Stimulated activated CD8-positive, alpha-beta memory T cell treated with anti-CD3 and anti-CD28 coated beads, Interleukin-2, amount 100 ng/mL, for 1 hour (primary cell): ENCODE measurements at places on chromosomes 11 and 22.

DNA sequence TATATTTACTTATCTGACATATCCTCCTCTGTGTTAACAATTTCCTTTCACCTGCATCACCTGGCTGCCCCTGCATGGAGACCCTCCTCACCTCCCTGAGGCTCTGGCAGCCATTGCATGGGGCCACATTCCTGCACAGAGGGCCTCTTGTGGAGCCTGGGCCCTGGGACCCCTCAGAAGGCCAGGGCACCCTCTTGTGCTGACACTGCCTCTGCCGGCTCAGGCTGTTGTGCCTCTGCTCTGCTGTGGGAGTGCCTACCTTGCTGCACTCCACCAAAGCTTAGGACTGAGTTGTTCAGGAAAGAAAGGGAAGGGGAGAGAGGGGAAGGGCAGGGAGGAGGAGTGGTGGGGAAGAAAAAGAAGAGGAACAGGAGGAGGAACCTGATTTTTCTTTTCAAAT, 194.5 kb downstream of the ADAMTS15 start:
- DNase-seq = no peak

DNA sequence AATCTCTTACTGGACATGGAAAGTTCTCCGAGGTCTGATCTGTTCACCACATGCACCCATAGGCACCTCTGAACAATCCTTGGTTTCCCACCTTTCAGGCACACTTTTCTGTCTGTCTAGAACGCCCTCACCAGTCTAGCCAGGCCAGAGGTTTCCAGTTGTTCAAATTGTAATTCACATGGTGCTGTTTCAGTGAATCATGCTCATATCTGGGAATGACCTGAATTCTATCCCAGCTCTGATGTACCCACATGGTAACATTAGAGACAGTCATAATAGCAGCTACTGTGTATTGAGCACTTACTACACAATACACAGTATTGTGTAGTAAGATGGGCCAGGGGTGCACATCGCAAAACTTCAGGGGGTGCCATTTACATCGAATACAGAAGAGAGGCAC, 138.2 kb downstream of the COMMD9 start:
- no peak for DNase-seq

GRCh38 chr11:93589347-93589746, 46.2 kb upstream of the SMCO4 start:
- DNase-seq = no peak

DNA sequence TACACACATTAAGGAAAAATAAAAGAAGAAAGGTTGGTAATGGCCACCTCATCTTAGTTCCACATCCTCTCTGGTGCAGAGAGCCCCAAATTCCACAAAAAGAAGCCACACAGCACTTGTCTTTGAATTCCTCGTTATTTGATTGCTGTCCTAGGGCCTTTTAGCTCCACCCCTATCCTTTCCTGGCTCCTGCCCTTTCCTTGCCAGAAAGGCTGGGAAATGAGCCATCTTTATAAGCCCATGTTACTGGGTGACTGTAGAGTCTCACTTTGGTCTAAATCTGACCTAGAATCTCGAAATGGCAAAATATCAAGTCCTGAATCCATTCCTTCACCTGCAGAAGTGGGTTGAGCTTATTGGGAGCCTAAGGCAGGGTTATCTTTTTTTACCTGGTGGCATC, 4.3 kb upstream of the TMEM132A start:
- no peak for DNase-seq

GRCh38 chr22:32602154-32602553, 127.5 kb downstream of the FBXO7 start:
- no peak for DNase-seq

DNA sequence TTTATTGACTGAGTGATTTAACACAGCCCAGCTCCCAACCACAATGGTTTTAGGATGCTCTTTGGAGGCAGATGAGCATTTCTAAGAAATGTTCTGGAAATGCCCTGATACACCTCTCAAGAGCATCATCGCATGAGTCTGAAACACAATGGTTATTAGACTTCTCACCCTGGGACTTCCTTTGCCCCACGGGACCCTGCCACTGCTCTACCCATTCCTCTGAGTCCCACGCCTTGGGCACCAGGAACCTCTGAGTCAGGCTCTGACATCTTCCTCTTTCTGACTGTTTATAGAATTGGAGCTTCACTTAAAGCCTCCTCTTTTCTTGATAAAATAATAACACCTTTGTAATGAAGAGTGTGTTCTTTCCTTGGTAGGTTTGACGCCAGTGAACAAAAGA, 85.6 kb upstream of the PARVA start:
- no peak for DNase-seq

- no peak for DNase-seq
These were observed 11.5 kb upstream of the RRAS2 start for GRCh38 chr11:14370496-14370895.

GRCh38 chr11:114368918-114369680, 31.2 kb downstream of the C11orf71 start:
- no peak for DNase-seq

GRCh38 chr11:134862105-134862502, 450.1 kb upstream of the B3GAT1 start:
- DNase-seq = no peak

- no peak for DNase-seq
These were observed 320 bp upstream of the PHLDA2 start for GRCh38 chr11:2929531-2929949.

DNA sequence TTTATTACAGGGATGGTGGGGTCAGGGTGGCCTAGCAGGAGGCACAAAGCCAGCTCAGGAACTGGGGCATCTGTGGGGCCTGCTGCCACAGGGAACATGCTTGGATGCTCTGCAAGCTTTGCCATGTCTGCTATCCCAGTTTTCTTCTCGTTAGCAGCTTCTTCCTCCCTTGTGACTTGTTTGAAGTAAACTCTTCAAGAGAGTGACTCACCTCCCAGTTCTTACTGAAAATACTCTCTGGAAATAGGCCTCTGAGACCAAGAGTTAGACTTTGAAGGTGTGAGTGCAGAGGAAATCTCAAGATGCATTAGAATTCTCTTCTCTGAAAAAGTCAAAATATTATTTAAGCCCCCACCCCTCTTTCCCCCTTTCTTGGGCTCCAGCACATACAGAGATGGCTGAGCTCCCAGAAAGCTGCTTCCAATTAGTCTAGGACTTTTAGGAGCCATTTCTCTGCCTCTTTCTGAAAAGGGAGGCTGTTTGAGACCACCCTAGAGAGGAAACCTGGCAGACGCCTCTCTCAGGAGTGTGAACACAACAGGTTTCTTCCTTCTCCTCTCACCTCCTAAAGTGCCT, 15.1 kb downstream of the CWC15 start:
- DNase-seq = no peak

- DNase-seq = no peak
These were observed 73.1 kb upstream of the KIRREL3 start for GRCh38 chr11:127073621-127074020.

- no peak for DNase-seq
These were observed 20.0 kb upstream of the CASP12 start for GRCh38 chr11:104918113-104918824.

DNA sequence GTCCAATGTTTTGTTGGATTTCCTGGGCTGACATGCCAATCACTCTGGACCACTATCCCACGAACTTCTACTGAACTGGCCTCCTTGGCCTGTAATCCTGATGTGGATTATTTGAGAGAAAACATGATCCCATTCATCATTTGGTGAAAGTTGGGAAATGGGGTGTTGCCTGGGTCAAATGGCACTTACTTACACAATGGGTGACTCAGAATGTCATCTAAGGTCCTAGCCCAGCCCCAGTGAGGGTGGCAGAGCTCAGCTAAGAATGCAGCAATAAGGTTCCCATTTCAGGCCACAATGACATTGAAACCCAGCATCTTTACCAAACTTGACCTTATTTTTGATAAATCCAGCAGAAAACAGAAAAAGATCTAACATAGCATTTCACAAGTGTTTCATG, 8.0 kb upstream of the DSCAML1 start:
- DNase-seq = no peak

DNA sequence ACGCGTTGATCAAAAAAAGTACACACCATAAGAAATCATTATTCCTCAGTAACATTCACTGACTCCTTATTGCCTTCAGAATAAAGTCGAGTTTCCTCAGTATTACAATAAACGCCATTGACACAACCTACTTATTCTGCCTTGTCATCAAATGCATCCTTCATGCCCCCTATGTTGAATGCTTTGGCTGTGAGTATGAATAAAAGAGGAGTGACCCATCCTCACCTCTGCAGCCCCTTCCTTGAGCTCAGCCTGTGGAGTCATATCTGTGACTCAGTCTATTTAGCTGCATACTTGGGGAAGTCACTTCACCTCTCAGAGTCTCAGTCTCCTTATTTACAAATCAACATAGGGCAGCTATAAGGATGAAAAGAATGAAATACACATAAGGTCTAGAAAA, 65.1 kb downstream of the USP35 start:
- DNase-seq = no peak

DNA sequence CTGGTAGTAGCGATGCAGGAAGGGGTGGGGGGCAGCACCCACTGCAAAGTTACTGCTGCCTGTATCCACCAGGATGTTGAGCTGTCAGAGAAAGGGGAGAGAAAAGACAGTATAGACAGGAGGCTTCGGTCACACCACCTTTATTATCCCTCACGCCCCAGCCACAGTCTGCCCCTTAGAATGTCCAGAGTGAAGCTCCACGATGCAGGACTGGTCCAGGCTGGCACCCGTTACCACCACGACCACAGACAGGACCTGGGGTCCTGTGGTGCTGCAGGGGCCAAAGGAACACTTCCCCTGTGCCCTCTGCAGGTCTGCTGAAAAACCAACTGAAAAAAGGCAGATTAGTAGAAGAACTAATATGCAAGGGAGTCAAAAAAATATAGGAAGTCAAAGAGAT, 5.7 kb downstream of the BACE1-AS start:
- no peak for DNase-seq

DNA sequence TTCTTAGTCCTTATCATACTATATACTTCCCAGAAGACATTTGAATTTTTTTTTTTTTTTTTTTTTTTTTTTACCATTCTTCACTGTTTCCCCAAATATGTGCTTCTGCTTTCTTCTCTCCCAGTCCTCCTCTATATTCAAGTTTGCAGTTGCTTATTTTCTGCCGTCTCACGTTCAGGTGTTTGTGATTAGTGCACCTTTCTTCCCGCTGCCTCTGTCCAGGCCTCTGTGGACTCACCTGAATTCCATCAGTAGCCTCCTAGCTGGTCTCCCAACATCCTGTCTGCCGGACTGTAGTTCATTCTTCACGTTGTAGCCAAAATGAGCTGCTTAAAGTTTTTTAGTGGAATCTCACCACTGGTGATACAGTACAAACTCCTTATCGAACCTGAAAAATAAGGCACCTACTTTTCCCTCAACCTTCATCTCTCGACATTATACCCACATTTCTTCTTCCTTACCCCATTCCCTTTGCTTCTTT, 795 bp upstream of the MSANTD4 start:
- no peak for DNase-seq

DNA sequence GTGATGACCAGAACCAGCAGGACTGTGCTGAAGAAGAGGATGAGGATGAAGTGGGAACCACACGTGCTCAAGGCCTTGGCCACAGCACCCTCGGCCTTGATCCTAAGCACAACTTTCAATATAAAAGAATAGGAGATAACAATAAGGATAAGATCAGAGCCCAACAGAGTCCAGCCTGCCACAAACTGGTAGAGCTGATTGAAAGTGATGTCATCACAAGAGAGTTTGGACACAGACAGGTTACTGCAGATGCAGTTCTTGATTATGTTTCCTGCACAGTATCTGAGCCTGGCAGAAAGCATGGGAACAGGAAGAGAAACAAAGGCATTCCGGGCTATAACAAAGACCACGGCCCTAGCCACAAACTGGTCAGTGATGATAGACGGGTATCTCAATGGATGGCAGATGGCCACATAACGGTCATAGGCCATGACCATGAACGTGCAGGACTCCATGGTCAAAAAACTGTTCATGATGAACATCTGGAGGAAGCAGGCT, 4.5 kb downstream of the OR56A4 start:
- no peak for DNase-seq

DNA sequence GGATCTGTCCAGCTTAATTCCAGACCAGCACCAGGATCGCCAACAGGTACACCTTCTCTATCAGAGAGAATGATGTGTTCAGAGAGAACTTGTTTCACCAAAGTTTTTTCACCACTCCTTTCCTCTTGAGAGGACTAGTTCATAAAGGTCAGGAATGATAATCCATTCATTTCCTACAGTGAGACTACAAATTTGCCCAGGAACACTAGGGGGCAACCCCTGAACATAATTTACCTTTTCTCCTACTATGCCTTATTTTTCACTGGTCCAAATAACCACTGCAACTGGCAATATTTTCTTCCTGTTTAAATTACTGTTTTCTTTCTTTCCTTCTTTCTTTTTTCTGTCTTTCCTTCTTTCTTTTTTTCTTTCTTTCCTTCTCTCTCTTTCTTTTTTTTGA, 22.5 kb downstream of the CAVIN3 start:
- DNase-seq = no peak

DNA sequence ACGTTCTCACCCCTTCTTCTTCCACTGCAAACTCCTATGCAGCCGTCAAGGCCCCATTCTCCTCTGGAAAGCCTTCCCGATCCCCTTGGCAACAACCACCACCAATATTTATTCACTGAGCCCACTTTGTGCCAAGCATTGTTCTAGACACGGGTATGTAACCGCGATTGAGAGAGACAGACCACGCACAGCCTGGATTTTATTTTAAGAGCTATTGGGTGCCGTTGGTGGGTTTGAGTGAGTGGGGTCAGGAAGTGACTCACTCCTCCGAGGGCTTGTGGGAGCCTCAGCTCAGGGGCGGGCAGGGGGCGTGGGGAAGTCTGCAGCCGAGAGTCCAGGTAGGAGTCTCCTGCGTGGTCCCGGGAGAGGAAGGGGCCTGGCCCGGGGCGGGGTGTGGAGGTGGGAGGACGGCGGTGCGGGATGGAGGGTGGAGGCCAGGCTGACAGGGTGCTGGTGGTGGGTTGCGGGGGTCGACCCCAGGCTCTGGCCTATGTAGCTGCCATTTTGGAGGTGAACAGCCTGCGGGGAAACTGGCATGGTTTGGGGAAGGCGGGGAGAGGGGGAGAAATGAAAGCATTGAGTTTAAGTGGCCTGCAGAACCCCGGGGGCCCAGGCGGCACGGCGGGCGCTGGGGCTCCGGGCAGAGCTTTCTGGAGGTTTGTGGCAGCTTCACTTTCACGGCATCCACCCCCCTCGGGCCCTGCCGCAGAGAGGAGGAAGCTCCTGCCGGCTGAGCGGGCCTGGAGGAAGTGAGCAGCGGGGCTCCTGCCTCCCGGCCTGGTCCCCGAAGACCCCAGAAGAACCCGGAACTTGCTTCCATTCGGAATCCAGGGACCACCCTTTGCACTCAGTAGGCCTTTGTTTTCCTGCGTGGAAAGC, 547 bp downstream of the PARVG start:
- DNase-seq = peak; percentile 44

DNA sequence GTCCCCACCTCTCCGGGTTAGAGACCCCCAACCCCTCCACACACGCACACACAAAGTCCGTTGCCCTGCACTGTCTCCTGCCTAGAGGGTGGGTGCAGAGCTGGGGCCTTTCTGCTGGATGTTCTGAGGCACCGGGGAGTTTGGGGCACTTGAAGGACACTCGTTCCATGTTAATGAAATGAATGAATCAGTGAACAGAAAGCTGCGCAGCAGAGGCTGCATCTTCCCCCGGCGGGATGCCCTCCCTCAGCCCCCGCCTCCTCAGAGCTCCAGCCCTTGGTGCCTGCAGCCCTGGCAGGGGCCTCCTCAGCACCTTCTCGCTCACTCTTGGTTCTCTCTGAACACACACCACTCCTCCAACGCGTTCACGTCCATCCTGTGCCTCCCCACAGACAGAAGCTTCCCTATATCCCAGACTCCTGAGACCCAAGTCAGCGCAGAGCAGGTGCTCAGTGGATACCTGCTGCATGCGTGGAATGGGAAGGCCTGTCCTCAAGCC, 611.9 kb downstream of the TBC1D22A start:
- no peak for DNase-seq
